ENCODE measurements at places on chromosomes 4 and X.

GRCh38 chrX:119672426-119672825 is 20.5 kb downstream of the SEPTIN6 start:
- no peak for DNase-seq

DNA sequence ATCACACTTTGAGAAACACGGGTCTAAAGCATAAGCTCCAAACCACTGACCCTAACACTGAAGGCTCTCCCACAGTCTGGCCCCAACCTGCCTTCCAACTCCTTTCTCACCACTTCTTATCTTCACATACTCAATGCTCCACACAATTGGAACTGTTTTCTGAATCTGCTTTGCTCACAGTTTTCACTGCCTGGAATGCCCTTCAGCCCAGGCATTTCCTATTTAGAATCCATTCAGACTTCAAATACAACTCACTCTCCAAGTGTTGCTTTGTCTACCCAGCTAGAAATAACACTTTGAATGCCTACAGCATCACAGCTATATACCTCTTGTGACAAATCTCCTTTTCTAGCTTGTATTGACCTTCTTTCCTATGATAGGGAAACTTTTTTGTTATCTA is 10.2 kb downstream of the OTUD4 start:
- no peak for DNase-seq

DNA sequence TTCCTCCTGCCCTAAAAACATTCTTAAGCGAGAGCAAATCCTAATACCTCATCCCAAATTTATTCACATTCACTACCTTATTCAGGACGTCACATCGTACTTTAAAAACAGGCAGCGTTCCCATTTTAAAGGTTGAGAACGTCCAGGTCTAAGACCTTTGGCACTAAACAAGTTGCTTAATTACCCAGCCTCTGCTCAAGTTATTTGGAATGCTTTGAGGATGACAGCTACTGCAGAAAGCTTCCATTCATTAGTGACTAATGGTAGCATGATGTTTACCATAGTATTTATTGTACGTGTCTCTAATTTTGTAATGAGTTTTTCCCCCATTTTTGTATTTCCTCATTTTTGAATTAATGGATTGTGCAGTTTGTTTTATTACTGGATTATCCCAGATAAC is 1.5 kb downstream of the USP38 start:
- DNase-seq = no peak

DNA sequence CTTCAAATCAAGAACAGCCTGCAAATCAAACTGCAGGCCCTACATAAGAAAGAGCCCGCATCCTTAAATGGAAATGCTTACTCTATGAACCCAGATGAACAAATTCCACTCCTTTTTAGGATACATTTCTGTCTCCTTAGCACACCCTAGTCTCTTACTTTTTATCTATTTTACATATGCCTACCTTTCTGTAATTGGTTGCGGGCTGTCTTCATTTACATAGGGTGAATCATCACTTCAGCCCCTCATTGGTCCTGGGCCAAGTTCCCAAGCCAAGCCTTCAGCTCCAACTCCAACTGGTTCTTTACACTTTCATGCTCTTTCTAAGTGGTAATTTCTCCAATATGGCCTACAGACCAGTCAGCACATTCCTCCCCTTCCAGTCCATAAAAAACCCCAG is 219.3 kb downstream of the TRAM1L1 start:
- DNase-seq = no peak

GRCh38 chr4:6620296-6620695 is 20.2 kb upstream of the MRFAP1 start:
- DNase-seq = no peak

- DNase-seq = no peak
These were observed 57.1 kb downstream of the ENPEP start for GRCh38 chr4:110532901-110533589.

GRCh38 chr4:85656759-85657505 is 182.0 kb downstream of the ARHGAP24 start:
- no peak for DNase-seq

GRCh38 chr4:3526456-3526855 is 5.8 kb downstream of the LRPAP1 start:
- DNase-seq = no peak

DNA sequence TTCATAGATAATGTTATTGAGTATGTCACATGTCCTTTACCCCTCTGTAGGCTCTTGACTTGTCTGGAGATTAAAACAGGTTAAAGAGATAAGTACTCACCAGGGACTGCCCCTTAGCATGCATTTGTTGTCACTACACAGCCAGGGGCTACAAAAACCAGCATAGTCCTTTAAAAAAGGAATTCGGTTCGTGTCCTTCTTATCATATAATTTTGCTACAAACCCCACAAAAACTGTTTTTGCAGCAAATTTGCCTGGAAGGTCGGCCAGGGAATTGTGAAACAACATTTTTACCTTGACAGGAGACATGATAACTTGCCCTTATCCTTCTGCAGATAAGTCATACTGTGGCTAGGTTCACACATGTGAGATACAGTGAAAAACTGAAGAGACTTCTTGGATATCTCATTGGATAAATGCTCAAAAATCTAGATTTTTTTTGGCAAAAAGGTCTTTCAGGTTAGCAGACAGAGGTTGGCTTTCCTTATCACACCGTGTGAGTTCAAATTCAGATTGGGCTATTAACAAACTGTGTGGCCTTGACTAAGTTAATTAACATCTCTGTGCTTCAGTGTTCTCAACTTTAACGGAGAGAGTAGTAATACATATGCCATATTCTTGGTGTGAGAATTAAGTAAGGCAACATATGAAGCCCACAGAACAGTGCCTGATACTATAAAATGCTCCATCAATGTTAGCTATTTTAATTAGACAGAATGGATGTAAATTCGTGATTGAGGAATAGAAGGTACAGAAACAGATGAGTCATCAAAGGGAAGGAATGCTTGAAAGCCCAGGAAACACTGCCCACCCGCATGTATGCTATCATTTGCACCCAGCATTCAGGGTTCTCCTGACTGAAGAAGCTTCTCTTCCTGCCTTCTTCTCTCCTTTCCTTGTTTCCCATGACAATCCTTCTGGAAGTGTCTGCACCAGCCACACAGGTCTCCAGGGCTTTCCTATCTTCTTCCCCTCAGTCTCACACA is 30.0 kb downstream of the FAM9C start:
- DNase-seq = no peak

DNA sequence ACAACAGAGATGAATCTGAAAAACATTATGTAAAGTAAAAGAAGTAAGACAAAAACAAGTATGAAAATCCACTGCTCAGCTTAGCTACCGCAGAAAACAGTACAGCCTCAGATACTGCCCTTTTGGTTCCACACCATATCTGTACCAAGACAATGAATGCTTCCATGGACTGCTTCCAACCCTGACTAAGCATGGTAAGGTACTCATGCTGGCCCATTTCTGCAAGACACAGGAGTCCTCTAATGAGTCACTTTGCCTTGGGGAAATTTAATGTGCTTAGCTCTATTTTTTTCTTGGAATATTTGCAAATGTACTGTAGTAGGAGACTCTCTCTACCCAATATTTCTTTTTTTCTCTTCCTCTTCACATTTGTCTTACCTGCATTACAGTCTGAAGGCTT is 931.7 kb upstream of the HS3ST1 start:
- DNase-seq = no peak

DNA sequence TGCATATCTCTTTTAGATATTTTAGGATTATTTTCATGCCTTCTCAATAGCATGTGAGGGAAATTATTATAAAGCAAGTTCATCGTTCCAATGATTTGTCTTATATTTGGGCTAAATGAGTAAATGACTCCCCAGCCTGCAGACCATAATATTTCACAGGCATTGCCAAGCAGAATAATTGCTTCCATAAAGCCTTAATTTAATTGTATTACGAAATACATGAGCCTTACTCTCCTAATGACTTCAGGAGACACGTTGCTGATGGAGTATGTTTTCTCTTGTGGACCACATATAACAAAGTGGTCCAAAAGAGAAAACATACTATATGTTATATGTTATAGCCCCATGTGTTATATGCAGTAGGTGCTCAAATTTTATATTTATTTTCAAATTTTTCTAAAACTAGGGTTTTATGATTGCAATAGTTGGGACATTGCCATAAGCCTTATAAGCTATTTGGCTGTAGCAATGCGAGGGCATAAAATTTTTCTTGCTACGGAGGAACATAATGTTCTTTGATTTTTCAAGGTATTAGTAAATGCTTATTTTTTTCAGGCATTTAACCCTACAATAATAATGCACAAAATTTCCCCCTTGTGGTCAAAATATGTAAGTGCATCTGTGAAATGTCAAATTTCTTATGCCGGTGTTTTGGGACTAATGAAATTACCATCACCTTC is 26.2 kb upstream of the TMPRSS11D start:
- no peak for DNase-seq

- no peak for DNase-seq
These were observed 14.0 kb downstream of the RBMX start for GRCh38 chrX:136866337-136867095.

DNA sequence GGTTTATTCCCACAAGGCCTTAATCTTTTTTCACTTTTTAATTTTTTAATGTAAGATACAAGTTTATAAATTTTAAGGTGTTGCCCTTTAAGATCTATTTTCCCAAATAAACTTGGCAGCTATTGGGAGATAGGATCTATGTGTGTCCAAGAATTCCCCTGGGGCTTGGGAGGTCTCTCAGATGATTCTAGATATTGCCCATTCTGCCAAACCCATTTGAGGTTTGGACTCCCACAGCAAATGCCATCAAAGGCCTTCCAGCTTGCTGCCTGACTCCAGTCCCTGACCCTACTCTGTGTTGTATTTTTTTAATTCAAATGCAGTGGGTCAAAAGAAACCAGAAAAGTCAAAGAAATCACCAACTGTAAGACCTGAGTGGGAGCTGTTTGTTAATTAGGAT is 120.0 kb upstream of the CHRDL1 start:
- no peak for DNase-seq

DNA sequence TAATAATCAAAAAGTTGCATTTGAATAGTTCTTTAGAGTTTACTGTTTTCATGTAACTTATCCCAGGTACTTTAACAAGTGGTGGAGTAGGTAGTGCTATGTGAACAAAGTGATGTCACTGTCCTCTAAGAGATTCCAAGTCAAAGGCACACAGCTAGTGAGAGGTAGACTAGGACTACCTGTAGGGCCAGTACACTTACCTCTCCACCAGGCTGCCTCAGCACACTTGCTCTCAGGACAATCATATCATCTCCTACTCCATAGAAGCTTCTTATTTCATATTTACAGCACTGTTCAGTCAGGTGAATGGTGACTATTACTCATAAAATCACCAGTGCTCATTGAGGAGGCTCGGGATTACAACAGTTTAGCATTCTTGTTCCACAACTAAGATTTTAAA is 173.0 kb upstream of the EMCN start:
- no peak for DNase-seq

DNA sequence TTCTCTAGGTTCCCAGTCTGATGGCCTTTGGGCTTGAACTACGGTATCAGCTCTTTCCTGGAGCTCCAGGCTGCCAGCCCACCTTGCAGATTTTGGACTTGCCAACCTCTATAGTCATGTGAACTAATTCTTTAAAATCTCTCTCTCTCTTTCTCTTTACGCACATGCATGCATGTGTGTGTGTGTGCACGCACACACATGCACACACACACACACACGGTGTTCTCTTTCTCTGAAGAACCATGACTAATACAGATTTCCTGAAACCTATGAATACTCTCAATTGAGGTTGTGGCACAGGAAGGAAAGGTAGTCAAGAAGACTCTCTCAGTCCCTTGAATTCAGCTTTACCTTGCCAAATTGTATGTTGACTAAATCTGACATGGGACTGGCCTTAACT is 6.2 kb upstream of the ZCCHC13 start:
- DNase-seq = no peak

DNA sequence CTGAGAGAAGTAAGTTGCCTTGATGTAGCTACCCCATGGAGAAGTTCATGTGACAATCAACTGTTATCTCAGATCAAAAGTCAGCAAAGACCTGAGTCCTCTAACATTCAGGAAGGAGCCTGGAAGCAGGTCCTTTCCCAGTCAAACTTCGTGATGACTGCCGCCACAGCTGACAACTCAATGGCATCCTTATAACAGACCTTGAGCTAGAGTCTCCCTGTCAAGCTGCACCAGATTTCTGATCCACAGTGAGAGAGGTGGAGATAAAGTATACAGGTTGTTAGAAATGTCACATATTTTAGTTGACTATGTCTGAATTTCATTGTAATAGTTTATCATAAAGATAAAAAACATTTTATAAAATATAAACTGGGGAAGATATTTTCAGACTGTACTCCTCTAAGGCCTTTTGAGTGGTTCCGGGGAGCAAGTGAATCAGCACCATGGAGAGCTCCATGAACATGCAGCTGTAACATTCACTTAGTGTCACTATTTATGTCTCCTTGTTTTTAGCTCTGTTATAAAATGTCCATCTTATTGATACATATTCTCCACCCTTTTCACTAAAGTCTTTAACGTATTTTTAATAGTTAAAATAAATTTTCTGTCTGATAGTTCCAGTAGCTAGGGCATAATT is 1653.5 kb upstream of the AGA start:
- no peak for DNase-seq

- no peak for DNase-seq
These were observed 73.9 kb upstream of the HGFAC start for GRCh38 chr4:3367866-3368265.

DNA sequence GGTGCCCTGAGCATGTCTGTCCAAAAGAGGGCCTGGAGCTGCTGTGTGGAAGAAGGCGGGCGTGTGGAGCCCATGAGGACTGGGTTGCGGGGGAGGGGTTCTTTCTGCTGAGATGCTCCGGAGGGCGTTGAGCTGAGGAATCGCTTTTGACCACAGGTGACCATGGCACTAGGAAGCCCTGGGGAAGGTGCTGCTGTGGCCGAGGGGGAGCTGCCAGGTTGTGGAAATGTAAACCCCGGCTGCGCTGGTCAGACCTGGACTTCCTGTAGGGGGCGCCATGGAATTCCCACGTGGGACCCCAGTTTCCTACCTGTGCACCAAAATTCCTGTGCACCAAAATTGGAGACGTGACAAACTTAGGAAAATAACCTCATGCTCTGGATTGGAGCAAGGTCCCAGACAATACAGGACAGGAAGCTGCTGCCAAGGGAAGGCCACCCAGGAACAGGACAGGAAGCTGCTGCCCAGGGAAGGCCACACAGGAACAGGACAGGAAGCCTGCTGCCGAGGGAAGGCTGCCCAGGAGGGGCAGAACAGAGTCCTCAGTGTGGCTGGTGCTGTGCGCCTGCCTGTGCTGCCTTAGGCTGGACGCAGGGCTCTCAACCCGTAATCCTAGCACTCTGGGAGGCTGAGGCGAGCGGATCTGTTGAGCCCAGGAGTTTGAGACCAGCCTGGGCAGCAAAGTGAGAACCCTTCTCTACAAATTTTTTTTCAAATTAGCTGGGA is 28.4 kb upstream of the UVSSA start:
- DNase-seq = no peak

- no peak for DNase-seq
These were observed 4.1 kb downstream of the CBLL2 start for GRCh38 chrX:22276781-22277180.

DNA sequence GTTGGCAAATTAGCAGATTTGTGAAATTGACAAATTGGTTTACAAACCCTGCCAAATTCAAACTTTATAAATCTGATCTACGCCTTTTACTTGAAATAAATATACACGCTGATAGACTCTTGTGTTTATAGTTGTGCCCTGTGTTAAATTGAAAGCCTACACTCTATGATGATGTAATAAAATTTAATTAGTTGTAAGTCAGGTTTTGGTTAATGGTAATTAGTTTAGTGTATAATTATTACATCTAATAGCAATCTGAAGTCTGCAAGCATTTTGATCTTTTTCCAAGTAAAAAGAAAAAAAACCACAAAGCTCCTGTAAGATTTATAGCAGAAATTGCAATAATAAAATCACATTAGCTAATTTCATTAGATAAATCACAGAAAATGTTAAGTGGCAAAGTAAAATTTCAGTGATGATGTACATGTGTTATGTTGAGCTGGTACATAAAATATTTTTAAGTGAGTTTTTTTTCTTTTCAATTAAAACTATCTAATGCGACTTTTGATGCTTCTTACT is 72.7 kb upstream of the TENM3 start:
- no peak for DNase-seq

Measured in stimulated activated CD8-positive, alpha-beta memory T cell treated with anti-CD3 and anti-CD28 coated beads, Interleukin-2, amount 100 ng/mL, for 1 hour (primary cell).